Panc1 (cell line): ENCODE measurements at places on chromosomes 6 and 20. TPM values are rescaled to one million over a fixed set of nuclear protein-coding genes. Genes with fewer than 3 reads are reported as not detected.
A peak's percentile ranks its signal among the peaks of the same experiment; 100 is the strongest.

- H3K36me3 ChIP-seq: no peaks in the 10 kb centered on the region
- H3K27ac ChIP-seq: peak within 1 kb of the TSS; percentile 74
- peak within 1 kb of the TSS; percentile 3; the same call in 1 of the 2 replicates for H3K4me3 ChIP-seq
Measured at GRCh38 chr6:31776989-31777666, at the start of gene VWA7. TSS of gene VWA7 (minus strand) at chr6:31777328. CDS start at chr6:31776779, 549 bp downstream.

- DNase-seq: no peak
- no peaks in the 10 kb centered on the region; the same call in 1 of the 2 replicates for H3K27me3 ChIP-seq
- H3K27ac ChIP-seq: no peak overlapping the region
- no peaks in the 10 kb centered on the region for H3K4me1 ChIP-seq
- no peaks in the 10 kb centered on the region for H3K36me3 ChIP-seq
Measured at GRCh38 chr6:6331946-6332601, 11.6 kb upstream of the F13A1 start.

DNA sequence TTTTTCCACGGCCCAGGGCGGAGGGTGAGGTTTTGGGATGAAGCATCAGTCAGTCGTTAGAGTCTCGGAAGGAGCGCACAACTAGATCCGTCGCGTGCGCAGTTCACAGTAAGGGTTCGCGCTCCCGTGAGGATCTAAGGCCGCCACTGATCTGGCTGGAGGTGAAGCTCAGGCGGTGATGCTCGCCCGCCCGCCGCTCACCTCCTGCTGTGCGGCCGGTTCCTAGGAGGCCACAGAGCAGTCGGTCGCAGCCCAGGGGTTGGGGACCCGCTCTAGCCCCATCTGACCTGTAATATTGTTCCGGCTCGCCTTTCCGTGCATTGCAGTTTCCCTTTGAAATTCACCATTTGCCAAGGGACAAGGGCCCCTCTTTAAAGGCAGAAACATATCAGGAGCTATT is 244.7 kb downstream of the TFAP2C start:
- H3K36me3 ChIP-seq: no peaks in the 10 kb centered on the region
- no peaks in the 10 kb centered on the region for H3K4me1 ChIP-seq
- H3K4me3 ChIP-seq: no peak overlapping the region
- H3K27me3 ChIP-seq: no peaks in the 10 kb centered on the region

DNA sequence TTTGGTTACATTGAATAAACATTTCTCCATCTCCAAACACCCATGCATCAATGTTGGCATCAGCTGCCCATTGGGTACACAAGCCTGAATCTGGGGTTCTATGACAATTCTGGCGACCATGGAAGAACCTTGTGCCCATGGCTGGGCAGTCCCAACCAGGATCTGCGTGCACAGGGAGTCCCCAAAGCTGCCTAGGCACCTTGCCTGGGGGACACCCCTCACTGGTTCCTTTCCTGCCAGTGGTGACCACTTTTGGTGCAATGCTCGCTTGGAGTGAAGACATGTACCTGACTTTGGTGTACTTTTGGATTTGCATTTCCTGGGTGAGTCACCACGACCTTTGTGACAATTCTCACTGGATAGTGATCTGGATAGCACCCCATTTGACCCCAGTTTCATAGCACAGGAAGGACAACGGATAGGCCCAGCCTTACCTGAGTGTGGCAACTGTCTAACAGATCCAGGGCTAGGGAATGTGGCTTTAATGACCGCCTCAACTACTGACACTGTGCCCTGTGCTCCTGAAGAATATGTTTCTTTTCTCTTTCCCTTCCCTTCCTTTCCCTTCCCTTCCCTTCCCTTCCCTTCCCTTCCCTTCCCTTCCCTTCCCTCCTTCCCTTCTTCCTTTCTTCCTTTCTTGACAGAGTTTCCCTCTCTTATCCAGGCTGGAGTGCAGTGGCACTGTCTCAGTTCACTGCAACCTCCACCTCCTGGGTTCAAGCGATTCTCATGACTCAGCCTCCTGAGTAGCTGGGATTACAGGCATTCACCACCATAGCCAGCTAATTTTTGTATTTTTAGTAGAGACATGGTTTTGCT is 7.1 kb downstream of the SPINT3 start:
- H3K4me1 ChIP-seq: no peaks in the 10 kb centered on the region
- no peak overlapping the region for H3K4me3 ChIP-seq
- H3K27ac ChIP-seq: no peak overlapping the region
- H3K36me3 ChIP-seq: no peaks in the 10 kb centered on the region

DNA sequence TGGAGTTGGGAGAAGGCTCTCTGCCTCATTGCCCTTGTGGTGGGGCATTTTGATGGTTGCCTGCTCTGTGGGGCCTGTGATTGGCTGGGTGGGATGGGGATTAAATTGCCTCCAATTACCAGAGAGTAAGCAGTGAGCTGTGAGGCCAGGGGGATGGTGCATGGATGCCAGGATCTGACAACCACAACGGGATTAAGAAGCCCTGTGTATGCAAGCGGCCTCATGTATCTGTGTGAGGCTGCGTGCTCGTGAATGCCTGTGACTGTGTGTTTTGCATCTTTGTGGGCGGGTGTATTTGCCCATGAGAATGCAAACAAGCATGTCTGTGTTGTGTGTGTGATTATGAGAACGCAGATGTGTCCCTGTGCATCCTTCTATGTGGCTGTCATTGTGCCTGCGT is 46.1 kb downstream of the CD40 start:
- peaks cover 3% of the 10 kb centered on the region; the same call in 1 of the 2 replicates for H3K27me3 ChIP-seq
- no peaks in the 10 kb centered on the region for H3K36me3 ChIP-seq
- DNase-seq: no peak

GRCh38 chr6:14863902-14864850 is 381.7 kb upstream of the JARID2 start:
- no peaks in the 10 kb centered on the region for H3K4me1 ChIP-seq
- H3K4me3 ChIP-seq: no peak overlapping the region
- DNase-seq: no peak
- H3K36me3 ChIP-seq: no peaks in the 10 kb centered on the region
- no peaks in the 10 kb centered on the region for H3K27me3 ChIP-seq

- peaks cover 15% of the 10 kb centered on the region for H3K27me3 ChIP-seq
- H3K4me3 ChIP-seq: no peak overlapping the region
- no peaks in the 10 kb centered on the region for H3K4me1 ChIP-seq
- H3K36me3 ChIP-seq: no peaks in the 10 kb centered on the region
Measured at GRCh38 chr6:111864138-111865048, 8.9 kb downstream of the FYN start.

GRCh38 chr6:157663261-157663660 is 159.8 kb upstream of the SNX9 start:
- no peaks in the 10 kb centered on the region; the same call in 1 of the 2 replicates for H3K4me1 ChIP-seq
- no peak overlapping the region for H3K27ac ChIP-seq
- DNase-seq: no peak

GRCh38 chr6:64330694-64331307 is 695.2 kb downstream of the PHF3 start:
- H3K27ac ChIP-seq: no peak overlapping the region
- H3K4me1 ChIP-seq: no peaks in the 10 kb centered on the region
- peak; percentile 27 for DNase-seq

GRCh38 chr20:60202046-60202445 is 243.8 kb downstream of the CDH26 start:
- no peaks in the 10 kb centered on the region for H3K36me3 ChIP-seq
- H3K4me1 ChIP-seq: no peaks in the 10 kb centered on the region
- H3K27me3 ChIP-seq: no peaks in the 10 kb centered on the region
- no peak overlapping the region for H3K27ac ChIP-seq

DNA sequence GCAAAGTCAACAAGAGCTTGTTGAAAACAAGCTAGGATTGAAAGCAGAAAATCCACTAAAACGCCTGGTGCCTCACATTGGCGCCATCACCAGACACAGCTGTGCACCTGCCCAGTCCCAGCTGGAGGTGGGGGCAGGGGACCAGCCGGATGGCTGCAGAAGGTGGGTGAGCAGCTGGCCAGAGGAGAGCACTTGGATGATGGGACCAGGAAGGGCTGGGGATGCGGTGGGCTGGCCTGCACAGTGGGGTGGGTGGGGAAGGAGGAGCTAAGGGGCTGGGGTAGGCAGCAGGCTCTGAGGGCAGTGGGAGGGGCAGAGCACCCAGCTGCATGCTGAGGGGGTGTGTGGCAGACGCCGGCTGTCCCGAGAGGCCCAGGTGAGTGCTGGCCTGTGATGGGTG is 7.1 kb downstream of the CABLES2 start:
- no peaks in the 10 kb centered on the region for H3K36me3 ChIP-seq
- no peak overlapping the region for H3K4me3 ChIP-seq
- H3K27me3 ChIP-seq: no peaks in the 10 kb centered on the region
- no peak overlapping the region for H3K27ac ChIP-seq

DNA sequence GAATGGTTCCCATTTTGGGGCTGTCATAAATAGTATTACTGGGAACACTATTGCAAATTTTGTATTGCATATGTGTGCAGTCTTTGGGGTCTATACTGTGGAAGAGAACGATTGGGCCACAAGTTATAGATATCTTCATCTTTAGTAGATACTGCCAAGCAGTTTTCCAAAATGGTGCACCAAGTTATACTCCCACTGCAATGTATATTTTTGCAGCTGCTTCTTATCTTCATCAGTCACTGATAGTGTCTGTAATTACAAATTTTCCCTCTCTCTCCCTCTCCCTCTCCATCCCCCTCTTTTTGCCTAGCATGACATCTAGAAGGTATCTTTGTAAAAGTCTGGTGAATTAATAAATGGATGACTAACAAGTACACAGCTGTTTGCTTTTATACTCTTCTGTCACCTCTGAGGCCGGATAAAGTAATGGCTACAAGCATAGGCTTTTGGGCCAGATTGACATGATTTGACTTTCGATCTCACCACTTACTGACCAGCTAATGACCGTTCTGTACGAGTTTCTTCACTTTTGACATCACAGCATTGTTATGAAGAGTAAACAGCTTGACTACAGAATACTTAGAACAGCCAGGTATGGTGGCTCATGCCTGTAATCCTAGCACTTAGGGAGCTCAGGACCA is 113.3 kb upstream of the SLC2A12 start:
- H3K4me3 ChIP-seq: no peak overlapping the region
- H3K27ac ChIP-seq: no peak overlapping the region
- no peaks in the 10 kb centered on the region for H3K4me1 ChIP-seq
- DNase-seq: no peak

DNA sequence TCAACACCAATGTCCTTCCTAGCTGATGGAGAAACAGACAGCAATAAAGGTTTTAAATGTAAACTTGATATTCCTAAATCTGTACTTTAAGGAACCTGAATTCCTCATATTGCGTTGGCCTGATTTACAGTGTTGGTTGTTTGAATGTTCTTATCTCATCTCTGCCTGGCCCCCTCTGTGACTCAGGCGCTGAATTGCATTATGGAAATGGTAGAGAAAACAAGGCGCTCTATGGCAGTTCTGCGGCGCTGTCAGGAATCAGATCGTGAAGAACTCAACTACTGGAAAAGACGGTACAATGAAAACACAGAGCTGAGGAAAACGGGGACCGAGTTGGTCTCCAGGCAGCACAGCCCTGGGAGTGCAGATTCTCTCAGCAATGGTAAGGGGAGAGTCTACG is 32.6 kb upstream of the C20orf144 start:
- H3K36me3 ChIP-seq: no peaks in the 10 kb centered on the region; the same call in 1 of the 2 replicates
- no peaks in the 10 kb centered on the region for H3K27me3 ChIP-seq
- H3K27ac ChIP-seq: no peak overlapping the region

DNA sequence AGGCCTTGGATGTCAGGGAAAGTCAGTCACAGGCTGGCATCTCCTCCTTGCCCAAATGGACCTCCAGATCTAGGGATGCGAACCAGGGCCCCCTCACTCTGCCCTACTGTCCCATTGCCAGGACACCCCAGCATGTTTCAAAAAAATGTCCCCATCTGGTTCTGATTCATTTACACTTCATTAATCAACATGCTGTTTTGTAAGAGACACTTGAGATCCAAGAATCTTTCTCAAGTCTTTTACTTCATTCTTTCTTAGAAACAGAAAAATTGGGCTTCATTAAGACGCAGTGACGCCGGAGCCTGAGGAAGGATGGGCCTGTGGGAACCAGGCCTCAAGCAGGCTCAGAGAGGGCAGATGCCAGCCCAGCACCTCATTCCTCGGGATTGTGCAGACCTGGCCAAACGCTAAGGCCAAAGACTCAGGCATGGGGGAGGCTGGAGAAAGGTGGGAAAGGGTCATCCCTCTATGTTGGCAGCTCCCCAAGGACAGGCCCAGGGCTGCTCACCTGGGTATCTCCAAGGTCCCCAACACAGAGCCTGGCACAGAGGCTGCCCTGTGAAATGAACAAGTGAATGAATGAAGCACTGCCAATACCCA is 3.8 kb downstream of the RSPO4 start:
- no peak overlapping the region for H3K4me3 ChIP-seq
- H3K36me3 ChIP-seq: no peaks in the 10 kb centered on the region
- no peak for DNase-seq
- H3K4me1 ChIP-seq: no peaks in the 10 kb centered on the region
- H3K27me3 ChIP-seq: peaks cover 11% of the 10 kb centered on the region

DNA sequence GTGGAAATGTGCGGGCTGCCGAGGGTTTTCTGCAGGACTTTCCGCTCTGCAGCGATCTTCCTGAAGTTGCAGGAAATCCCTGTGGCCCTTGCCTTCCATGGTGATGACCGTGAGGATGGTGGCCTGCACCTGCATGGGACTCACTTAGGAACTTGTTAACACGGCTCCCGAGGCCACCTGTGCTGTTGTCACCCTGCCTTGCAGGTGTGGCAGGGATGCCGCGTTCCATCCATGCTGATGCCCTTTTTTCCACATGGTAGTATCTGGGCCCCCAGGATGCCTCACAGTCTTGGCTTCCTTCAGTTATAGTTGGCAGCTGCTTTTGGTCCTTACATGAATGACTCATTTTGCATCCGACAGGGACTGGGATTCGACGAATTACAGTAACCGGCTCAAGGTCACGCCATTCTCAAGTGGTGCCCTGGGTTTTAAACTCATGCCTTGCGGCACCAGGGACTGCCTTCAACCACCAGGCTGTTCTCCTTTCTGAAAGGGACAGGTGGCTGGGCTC is 37.2 kb downstream of the SYNJ2 start:
- H3K4me3 ChIP-seq: no peak overlapping the region
- no peaks in the 10 kb centered on the region; the same call in 1 of the 2 replicates for H3K36me3 ChIP-seq
- no peak for DNase-seq
- no peaks in the 10 kb centered on the region for H3K27me3 ChIP-seq

The SLC13A3 gene
- total RNA-seq: 0.31 TPM

The DSP gene
- total RNA-seq: 20.1 TPM

The MAN1A1 gene
- total RNA-seq: 3.2 TPM

The AHI1 gene
- 22.3 TPM for total RNA-seq

The THBS2 gene
- total RNA-seq: 0.05 TPM

The PDE10A gene
- 27.8 TPM for total RNA-seq

The CD93 gene
- 0.10 TPM for total RNA-seq

The SMLR1 gene
- total RNA-seq: 0.08 TPM

The SNPH gene
- 6.4 TPM for total RNA-seq
